ENCODE measurements at places on chromosomes 12 and 14. TPM values are rescaled to one million over a fixed set of nuclear protein-coding genes. Genes with fewer than 3 reads are reported as not detected.

DNA sequence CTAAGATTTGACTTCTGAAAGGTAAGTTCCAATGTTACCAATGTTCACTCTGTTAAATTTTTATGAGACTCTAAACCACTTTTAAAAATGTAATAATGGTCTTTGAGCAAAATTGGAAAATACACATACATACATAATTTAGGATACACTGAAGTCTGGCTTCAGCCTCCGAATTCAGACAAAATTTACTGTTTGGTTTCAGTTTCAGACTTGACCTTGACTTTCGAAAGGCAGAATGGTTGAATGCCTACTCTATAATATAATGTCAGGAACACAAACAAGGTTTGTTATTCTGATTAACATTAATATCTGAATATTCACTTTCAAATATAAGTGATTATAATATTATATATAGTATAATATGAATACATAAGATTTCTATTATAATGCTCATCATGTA is 74.1 kb upstream of the KRAS start:
- DNase-seq: no peak

- no peak for DNase-seq
Measured at GRCh38 chr12:110234331-110234751, 46.7 kb upstream of the ATP2A2 start.

DNA sequence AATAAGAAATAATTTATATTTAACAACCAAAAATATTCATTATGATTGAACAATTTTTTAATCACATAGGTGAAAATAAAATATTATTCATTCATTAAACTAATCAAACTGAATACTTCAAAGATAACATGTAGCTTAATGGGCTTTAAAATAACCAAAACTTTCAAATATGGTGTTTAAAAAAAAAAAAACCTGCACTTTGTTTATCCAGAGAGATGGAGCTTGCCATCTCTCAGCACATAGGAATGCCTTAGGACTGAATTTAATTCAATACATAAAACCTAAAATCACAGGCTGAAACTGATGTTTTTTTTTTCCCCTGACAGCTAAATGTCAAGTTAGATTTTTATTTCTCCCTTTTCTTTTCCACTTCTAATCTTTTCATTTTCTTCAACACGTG is 14.4 kb upstream of the CCER1 start:
- no peak for DNase-seq

DNA sequence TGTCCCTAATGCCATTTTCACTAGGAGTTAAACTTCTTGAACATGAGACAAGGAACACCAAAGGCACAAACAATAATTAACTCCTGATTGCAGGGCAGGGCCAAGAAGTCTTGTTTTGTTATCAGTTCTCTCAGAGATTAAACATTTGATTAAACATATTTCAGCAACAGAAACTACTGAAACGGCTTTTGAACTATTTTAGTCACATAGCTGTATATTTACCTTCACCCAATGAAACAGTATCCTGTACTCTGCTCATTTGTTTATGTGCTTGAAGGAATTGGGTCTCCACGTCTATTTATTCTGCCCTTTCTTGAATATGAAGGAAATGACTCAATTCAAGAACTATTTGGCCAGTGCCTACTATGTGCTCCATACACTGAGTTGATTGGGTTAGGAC is 51.3 kb upstream of the PTCSC3 start:
- no peak for DNase-seq

GRCh38 chr14:90717916-90718315 is 98.3 kb downstream of the TTC7B start:
- peak; percentile 69 for DNase-seq

- peak; percentile 52 for DNase-seq
Measured at GRCh38 chr12:40215982-40216381, 8.8 kb upstream of the LRRK2 start.

The SCNN1A gene
- under 0.01 TPM for total RNA-seq

DNA sequence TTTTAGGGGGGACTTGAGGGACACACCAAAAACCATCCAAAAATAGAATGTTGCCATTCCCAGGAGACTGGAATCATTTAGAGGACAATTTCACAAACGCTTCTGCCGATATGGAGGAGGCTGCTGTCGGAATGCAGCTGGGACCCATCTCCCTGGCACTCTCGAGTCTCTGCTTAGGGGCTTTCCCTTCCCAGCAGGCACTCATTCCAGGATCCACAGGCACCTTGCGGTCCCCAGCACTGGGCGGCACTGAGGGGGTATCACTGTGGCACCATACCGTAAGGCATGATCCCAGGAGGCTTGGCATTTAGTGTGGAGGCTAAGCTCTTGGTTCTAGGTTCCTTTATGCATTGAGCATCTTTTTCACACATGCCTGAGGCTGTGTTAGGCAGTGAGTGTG is 36.6 kb upstream of the LTBP2 start:
- no peak for DNase-seq

DNA sequence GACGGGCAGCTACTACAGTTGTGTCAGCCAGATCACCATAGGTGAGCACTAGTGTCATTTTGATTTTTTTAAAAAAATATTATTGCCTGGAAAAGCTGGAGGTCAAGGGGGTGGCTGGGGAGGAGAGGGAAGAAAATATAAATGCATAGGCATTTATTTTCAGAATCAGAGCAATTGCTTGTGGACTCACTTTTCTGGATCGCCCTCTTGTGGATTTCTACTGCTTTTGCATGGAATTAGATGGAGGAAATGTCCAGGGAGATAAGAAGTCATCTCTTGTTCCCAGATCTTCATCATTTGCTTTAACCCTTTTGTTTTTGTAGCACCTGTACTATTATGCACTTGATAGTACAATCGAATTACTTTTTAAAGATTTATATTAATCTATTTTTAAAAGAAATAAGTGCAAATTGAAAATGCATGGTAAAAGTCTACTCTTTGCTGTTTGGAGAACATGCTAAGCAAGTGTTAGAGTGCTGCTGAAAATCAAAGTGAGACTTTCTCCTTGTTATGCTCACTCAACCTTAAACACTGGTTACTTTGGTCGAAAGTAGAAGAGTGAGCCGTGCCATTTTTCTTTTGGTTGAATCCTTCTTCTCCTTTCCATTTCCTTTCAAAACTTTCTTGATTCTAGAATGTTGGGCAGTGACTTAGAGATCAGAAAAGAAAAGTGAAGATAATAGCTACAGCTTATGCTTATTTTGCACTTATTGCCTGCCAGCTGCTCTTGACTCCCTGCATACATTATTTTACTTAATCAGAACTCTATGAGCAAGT is 60.6 kb upstream of the ANO4 start:
- peak; percentile 58 for DNase-seq

DNA sequence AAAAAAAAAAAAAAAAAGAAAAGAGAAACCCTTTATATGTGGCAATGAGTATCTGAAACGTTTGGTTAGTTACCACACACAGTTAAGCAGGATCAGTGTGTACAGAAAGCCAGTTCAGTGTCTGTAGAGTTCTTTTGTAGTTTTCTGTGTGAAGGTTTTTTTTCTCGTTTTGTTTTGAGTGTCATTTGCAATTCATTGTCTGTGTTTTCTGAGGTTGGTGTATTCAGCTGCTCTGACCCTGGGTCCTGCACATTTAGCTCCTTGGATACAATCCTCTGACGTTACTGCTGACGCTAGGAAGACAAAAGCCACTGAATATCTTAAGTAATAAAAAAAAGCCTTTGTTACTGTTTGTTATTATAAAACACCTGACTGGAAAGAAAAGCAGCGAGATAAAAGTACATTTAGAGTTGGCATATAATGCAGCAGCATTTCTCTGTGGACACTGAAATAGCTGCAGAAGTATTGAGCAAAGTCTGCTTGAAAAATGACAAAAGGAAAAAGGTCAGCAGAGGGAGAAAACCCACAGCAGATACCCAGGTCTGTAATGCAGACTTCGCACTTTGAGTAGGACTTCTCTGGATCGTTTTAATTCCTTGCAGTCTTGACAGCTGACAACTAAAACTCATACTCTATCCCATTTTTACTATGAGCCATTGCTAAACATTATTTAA is 89.0 kb downstream of the POLR3B start:
- DNase-seq: no peak

DNA sequence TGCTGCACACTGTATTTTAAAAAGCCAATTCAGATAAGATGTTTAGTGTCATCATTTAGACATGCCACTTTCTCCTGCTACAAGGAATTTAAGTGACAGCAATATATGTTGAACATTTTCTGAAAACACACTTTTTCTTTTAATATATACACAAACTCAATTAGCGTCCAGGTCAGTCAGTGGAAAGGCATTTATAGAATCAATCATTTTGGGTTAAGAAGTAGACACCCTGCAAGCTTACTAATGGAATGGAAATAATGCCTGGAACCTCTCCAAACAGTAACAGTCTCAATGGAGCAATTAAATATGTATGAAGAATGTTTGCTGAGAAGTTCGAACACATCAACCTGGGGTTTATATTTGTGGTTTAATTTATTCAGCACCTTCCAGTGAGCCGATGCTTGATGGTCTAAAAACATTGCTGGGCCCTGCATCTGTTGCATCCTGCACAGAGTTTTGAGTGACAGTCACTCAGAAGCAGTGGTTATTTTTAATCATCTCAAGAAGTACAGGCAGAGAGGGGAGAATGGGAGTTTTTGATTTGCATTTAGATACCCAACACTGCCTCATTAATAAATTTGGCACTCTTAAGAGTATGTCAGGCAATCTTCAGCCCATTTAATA is 410.7 kb downstream of the TMEM117 start:
- no peak for DNase-seq

DNA sequence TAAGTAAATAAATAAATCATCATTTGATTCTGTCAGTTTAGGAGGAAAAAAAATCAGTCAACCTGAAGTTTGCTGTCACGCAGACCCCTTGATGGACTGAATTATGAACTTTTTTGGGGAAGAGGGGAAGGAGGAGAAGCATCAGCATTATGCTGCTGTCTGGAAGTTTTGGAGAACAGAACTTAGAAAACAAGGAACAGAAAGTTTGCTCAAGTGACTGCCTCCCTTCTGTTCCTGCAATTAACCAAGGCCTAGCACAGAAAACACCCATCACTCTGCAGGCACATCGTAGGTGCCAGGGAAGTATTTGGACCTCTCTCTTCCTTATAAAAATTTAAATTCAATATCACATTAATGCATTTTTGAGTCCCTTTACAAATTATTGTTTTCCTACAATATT is 283.8 kb downstream of the VRK1 start:
- no peak for DNase-seq

DNA sequence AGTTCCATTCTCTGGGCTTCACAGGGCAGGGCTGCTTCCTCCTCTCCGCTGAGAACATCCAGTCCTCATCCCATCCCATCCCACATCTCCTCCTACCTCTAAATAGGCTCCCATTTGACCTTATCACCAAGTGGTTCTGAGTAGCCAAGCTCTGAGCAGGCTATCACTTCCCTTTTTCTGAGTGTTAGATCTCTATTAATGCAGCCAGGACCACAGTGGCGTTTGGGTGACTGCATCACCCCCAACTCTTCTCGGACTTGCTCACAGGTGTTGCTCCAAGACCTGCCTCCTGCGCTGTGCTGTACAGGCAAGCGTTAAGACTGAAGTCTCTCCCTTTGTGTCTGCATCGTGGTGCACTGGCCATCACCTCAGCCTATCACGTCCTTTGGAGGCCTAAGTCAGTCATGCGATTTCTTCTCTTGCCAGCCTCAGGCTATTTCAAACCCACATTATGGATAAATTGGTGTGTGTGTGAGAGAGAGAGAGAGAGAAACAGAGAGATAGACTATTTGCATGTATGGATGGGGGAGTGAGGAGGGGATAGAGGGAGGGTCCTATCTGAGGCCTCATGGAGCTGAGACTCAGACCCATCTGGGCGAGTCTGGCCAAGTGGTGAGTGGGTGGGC is 12.4 kb upstream of the HHIPL1 start:
- DNase-seq: no peak

The RPGRIP1 gene
- total RNA-seq: not detected

The TAS2R42 gene
- not detected for total RNA-seq

- no peak for DNase-seq
Measured at GRCh38 chr14:73339846-73340595, 102.7 kb downstream of the PAPLN start.

GRCh38 chr14:72708708-72709475 is 185.0 kb downstream of the DPF3 start:
- no peak for DNase-seq

- peak; percentile 55 for DNase-seq
Measured at GRCh38 chr12:65827827-65828231, 3.5 kb downstream of the HMGA2 start.

DNA sequence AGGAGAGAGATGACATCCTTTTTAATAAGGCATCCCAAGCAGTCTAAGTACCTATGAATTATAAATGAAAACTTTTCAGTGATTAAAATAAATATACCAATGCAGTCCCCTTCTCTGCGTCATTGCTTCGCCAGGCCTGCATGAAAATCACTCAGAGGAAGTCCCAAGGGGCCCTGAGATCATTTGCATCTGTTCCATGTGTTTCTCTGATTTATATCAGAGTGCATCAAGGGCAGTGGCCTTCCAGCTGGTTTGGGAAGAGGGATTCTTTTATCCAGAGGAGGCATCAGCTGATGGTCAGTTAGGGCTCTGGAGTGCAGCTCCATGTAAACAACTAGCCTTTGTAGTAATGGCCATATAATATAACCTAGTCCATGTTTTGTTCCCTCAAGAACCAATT is 210.1 kb downstream of the RGS6 start:
- DNase-seq: no peak

DNA sequence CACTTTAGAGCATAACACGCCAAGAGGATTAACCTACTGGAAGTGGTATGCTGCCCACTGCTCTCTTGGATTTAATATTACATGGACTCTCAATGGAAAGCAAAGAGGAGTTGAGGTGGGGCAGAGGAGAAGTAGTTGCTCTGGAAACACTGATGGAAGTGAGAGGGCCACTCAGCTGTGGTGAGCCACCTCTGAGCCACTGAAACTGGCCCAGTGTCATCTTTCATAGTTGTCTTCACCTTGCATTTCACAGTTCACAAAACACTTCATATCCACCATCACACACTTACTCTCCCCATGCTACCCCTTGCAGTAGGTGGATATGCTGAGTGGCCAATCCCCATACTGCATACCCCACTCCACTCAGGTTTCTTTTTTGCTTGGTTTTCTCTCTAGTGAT is 12.2 kb upstream of the PCED1B start:
- no peak for DNase-seq

GRCh38 chr14:35339761-35340406 is 47.7 kb downstream of the PSMA6 start:
- DNase-seq: peak; percentile 19

DNA sequence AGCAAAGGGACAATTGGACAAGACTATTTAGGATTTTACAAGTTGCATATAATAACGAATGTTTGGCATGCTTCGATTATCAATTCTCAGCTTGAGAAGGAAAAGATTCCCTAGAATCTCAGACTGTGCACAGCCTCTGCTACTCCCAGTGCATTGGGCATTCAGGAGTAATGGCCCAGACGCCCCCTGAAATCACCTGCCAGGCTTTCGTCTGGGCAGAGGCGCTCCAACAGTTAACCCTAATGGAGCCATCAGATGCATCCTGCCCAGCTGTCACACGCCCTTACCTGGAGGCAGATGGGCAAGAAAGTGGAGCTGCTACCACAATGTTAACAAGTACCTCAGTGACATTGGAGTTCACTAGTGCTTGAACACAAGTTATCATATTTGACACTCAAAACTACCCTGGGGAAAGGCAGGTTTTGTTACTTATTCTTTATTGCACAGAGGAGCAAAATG is 927 bp upstream of the LRP6 start:
- no peak for DNase-seq

The UNG gene
- 31.5 TPM for total RNA-seq

Measured in fibroblast of villous mesenchyme (primary cell).